Cardiac muscle cell (in vitro differentiated cells and primary cell): ENCODE measurements at places on chromosomes 1 and 21. TPM values are rescaled to one million over a fixed set of nuclear protein-coding genes. Genes with fewer than 3 reads are reported as not detected.

SPRR2E gene
- total RNA-seq: not detected in 2 replicates

USP21 gene
- 18.7 and 19.6 TPM in 2 replicates for total RNA-seq

NOL9 gene
- 22.4 and 33.2 TPM in 2 replicates for total RNA-seq

OXCT2 gene
- total RNA-seq: 0.21 and 0.25 TPM in 2 replicates

MANEAL gene
- total RNA-seq: 1.3 and 5.4 TPM in 2 replicates

ITLN2 gene
- not detected in 2 replicates for total RNA-seq

LCA5L gene
- total RNA-seq: 2.0 and 2.9 TPM in 2 replicates
